ENCODE measurements at places on chromosomes 2 and 18. TPM values are rescaled to one million over a fixed set of nuclear protein-coding genes. Genes with fewer than 3 reads are reported as not detected.

Gene MYO5B
- 32.0 TPM for total RNA-seq

- DNase-seq = no peak
These were observed 143.4 kb downstream of the CAPN13 start for GRCh38 chr2:30663806-30664205.

DNA sequence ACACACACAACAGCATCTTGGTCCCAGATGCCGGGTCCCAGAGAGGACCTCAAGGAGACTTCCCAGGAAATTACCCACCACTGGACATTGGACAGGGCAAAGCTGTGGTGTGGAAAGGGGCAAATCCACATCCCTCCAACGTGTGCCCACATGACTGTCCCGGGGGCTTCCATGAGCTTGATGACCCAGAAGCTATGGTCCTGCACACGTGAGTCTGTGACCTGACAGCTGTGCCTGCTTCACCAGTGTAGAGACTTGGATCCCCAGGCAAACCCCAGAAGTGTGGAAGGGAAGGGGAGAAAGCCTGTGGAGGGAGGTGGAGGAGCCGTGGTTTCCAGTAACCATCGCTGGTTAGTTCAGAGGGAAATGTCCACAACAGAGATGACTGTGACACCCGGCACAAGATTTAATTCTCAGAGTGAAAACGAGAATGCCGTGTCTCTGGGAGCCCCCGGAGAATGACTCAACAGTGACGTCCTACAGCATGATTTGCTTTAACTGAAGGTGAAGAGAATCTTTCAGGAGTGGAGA is 19.1 kb upstream of the GPR55 start:
- no peak for DNase-seq

- no peak for DNase-seq
These were observed 337.9 kb upstream of the SLC39A10 start for GRCh38 chr2:195319112-195319460.

Gene CCDC121
- 3.1 TPM for total RNA-seq

DNA sequence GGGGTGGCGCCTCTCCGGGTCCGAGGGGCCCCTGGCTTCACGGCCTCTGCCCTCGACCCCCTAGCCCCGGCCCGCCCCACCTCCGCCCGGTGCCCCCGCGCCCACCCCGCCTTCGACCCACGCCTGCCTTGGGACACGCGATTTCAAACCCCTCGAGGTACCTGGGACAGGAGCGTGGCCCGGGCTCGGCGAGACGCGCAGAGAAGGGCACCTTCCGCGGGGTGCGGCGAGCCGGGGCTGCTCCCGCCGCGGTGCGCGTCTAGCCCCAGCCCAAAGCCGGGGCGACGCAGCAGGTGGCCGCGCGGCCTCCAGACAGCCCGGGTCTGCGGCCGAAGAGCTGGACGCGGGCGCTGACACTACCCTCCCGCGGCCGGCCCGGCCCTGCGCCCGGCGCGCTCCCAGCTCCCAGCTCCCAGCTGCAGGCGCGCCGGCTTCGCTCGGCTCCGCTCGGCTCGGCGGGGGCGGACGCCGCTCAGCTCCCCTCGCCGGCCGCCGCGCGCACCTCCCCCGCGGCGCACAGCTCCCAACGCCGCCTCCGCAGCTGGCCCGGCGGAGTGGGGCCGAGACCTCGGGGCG is at the start of gene CRACDL:
TSS of gene CRACDL (minus strand) at position 449 of the 576 bp plus-strand sequence. CDS start 89,425 bp downstream, outside the sequence.
- DNase-seq = no peak

Gene FMNL2
- 15.9 TPM for total RNA-seq

Gene G6PC2
- total RNA-seq = not detected

Gene CFAP221
- total RNA-seq = not detected

DNA sequence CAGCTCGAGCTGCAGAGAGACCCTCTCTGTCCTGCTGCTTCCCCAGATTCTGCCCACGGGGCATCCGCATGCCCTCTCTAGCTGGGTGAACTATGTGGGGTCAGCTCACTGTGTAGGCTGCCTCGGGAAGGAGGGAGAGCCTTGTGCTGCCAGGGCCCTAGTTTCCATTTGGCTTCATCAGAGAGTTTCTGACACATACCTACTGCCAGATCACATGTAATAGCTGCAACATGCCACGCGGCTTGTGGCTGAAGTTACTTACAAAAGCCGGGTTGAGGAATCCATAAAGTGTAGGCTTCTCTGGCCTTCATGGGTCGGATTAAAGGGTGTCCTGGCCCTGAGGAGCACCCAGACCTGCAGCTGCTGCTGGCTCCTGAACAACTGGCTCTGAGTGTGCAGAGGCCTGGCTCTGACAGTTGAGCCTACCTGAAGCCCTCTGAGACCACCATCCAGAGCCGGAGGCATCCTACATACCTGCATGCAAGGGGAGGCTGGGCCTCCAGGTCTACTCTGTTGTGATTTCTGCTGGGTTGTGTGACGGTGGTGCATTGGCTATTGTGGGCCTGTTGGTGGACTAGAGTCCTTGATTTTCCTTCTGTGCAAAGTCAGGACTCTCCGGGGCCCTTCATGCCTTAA is 130.0 kb downstream of the SH3RF3 start:
- DNase-seq = no peak

GRCh38 chr2:127172306-127172705 is 47.8 kb downstream of the CYP27C1 start:
- no peak for DNase-seq

- no peak for DNase-seq
These were observed 1191.4 kb upstream of the SLC39A10 start for GRCh38 chr2:194465641-194466040.

DNA sequence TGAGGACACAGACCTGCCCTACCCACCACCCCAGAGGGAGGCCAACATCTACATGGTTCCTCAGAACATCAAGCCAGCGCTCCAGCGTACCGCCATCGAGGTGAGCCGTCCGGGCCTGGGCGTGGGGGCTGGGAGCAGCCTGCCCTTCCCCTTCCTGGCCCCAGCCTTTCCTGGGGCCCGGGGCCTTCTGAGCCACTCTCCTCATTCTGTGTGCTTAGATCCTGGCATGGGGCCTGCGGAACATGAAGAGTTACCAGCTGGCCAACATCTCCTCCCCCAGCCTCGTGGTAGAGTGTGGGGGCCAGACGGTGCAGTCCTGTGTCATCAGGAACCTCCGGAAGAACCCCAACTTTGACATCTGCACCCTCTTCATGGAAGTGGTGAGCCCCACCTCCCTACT is 157.9 kb downstream of the DYSF start:
- DNase-seq = no peak

DNA sequence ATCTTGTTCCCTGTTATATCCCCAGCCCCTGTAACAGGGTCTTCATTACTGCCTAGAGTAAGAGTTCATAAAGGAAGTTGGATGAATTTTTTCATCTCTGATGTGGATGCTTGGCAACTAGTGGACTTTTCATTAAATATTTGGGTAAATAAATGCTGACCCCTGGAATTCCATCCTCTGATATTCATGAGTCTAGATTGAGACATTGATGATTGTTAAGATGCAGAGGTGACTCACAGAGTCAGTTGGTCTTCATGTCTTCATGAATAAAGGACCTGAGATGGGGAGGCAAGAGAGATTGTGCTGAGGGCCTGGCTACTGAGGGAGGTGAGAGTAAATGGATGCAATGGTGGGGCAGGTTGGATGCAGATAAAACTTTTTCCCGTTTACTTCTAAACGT is 132.7 kb upstream of the NT5C1B start:
- DNase-seq = no peak

DNA sequence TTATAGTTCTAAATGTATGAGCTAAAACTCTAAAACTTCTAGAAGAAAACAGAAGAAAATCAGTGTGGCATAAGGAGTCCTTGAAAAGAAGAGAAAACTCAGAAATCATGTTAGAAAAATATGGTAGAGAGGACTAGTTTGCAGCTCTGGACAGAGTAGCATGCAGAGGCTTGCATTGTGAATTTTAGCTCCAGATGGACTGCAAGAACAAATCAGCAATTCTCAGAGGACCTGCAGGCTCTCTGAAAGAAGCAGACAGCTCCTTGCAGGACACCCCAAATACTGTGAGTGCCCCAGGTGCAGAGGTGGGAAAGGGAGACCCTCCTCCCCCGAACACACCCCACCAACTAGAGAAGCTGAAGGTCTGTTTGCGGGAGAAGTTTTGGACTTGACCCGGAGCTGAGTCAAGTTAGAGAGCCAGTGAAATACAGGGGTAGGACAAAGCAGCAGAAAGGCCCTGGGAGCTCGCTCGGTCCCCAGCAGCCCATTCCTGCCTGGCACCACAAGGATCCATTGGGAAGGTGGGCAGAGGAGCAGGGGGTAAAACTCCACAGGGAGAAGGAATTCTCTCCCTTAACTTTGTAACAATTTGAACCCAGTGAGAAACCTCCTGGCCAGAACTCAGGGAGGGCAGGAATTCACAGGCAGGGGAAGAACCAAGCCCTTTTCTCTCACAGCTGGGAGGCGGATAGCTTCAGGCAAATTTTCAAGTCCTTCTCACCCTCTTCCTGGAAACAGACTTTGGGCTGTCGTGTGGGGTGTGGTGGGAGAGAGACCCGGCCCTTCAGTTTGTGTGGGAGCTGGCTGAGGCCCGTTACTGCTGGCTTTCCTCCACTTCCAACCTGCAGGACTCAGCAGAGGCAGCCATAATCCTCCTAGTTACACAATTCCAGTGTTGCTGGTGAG is 216.2 kb upstream of the SLC35G4 start:
- no peak for DNase-seq

Gene CNDP1
- total RNA-seq = not detected

- DNase-seq = no peak
These were observed 286.2 kb upstream of the TRIB2 start for GRCh38 chr2:12430407-12431133.

DNA sequence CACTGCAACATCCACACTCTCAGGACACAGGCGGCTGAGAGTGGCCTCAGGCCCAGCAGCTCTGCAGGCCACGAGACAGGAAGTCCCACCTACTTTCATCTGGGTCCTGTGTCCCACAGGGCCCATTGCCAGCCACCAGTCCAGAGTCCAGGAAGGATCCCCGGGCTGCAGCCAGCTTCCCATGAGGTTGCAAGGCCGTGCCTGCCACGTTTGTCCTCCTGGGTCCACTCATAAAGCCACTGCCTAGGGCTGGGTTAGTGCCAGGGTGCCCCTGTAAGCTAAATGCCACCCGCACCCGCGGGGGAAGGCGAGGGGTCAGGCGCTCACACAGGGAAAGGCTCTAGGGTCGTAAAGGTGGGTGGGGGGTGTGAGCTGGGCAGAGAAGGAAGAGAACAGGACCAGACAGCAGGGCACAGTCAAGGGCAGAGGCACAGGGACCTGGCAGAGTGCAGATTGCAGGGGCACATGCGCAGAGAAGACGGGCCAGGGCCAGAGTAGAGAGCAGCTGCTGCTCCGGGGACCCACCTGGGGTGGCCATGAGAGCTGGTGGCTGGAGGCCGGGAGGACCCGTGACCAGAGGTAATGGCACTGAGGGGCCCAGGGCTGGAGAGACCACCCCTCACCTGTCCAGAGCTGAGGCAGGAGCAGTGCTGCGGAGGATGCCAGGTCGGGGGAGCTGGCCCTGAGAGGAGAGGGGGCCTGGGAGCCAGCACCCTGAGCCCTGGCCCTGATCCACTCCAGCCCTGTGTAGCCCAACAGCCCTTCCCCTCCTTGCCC is 8.0 kb downstream of the AGXT start:
- DNase-seq = no peak

DNA sequence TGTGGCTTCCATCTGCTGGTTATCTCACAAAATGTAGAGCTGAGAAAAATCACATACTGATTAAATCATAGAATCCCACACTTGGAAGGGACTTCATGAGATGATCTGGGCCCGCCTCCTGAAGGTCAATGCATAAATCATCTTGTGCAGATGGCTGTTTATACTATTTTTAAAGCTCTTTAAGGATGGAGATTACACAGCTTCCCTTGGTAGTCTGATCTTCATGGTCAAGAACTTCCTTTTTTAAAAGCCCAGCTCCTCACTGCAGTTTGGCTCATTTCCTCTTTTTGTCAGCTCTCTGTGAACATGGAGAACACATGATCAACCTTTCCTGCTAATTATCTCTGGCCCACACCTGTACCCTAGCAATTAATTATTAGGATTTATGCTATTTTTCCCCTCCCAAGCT is 25.9 kb downstream of the GCG start:
- no peak for DNase-seq

Gene DLX1
- not detected for total RNA-seq

Gene SPDYA
- total RNA-seq = 1.4 TPM

Gene MALL
- 245 TPM for total RNA-seq

Gene PLB1
- 1.1 TPM for total RNA-seq

GRCh38 chr18:70420146-70420898 is 131.5 kb downstream of the SOCS6 start:
- no peak for DNase-seq

DNA sequence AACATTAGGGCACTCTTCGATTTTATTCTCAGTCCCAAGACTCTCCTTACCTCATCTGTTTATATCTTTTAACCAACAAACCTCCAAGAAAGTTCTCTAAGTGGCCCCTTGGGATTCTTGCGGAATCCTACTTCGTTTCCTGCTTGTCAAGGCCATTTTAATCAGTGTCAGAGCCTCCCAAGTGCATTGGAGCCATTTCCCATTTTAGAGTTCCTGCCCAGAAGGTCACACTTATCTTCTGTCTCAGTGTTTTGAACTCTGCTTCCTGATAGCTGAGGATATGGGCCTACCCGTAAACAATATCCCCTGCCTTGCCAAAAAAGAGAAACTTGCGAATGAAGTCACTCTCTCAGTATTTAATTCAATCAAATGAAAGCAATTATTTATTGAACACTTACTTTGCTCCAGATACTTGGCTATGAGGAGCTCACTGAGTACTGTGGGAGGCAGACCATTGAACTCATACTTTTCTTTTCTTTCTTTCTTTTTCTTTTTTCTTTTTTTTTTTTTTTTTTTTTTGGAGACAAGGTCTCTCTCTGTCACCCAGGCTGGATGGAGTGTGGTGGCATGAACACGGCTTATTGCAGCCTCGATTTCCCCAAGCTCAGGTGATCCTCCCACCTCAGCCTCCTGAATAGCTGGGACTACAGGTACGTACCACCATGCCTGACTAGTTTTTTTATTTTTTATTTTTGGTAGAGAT is 5.7 kb upstream of the NOSTRIN start:
- DNase-seq = no peak

GRCh38 chr2:34980689-34981088 is 1374.9 kb upstream of the CRIM1 start:
- DNase-seq = no peak

- DNase-seq = no peak
These were observed 4.1 kb downstream of the ANTXR1 start for GRCh38 chr2:69017080-69017479.

Gene EN1
- total RNA-seq = not detected

Gene NTSR2
- not detected for total RNA-seq

Gene CAPN14
- total RNA-seq = 124 TPM

DNA sequence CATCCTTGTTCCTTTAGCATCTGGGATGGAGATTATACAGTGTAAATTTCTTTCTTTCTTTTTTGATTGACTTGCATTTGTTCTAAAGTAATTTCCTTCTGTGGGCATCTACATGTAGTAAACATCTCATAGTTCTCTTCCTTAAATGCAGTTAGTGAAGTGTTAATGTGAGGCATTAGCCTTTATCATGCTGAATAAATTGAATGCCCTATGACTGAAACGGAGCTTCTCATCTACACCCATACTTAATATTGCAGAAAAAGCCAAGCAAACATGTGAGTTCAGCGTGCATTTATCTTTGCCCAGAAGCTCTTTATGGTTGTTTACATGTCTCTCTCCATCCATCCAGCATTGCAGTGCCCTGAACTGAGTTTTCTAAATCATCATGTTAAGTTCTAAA is 58.3 kb downstream of the LYPD1 start:
- DNase-seq = no peak

GRCh38 chr18:78406743-78407465 is 572.7 kb upstream of the SALL3 start:
- no peak for DNase-seq

Gene CDH7
- total RNA-seq = not detected
